ENCODE measurements at places on chromosomes 1 and 21.

GRCh38 chr1:205811660-205812059, 1.3 kb downstream of the SLC41A1 start:
- no peak for DNase-seq

- no peak for DNase-seq
Observed at GRCh38 chr1:236143104-236143948, 987 bp downstream of the GPR137B start.

DNA sequence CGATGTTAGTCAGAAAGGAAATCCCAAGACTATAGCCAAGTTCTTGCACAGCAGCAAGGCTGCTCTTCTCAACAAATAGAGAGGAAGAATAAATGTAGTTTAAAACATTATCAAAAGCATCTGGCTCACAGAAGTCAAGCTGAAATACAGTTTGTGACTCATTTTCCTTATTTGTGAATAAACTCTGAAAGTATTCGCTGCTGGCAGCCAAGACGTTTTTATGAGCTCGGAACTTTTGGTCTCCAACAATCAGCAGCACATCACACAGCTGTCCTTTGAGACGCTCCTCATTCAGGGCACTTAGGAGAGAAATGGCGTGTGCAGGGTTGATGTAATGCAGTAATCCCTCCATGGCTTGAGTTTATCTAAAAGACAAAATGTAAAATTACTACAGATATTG, 16.4 kb downstream of the ZBTB21 start:
- no peak for DNase-seq

DNA sequence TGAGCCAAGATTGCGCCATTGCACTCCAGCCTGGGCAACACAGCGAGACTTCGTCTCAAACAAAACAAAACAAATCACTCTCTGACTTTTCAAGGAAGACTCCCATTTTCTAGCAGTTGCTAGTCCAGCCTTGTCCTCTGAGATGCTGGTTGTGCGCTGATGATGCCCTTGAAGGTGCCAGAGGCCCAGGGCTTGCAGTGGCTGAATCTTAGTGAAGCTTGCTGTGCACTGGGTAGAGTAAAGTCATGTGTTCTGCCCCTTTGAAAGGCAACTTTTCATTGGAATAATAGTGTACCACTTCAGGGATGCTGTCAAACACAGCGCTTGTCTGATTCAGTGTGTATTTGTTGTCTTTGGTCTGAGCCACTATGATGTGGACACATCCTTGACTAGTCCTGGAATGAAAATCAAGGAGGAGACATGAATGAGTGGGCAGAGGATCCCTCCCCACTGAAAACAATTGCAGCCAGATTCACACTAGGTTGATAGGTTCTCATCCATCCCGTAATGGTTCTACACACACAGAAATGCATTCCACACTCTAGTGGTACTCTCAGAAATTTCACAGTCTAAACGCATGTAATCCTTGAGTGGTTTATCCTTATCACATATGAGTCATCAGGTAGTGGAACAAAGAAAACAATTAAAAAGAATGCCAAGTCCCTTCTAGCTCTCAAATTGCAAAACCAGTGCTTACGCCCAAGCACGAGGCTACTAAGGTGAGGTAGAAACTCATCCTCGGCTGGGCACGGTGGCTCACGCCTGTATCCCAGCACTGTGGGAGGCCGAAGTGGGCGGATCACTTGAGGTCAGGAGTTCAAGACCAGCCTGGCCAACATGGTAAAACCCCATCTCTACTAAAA, 17.8 kb upstream of the TDRD10 start:
- no peak for DNase-seq

DNA sequence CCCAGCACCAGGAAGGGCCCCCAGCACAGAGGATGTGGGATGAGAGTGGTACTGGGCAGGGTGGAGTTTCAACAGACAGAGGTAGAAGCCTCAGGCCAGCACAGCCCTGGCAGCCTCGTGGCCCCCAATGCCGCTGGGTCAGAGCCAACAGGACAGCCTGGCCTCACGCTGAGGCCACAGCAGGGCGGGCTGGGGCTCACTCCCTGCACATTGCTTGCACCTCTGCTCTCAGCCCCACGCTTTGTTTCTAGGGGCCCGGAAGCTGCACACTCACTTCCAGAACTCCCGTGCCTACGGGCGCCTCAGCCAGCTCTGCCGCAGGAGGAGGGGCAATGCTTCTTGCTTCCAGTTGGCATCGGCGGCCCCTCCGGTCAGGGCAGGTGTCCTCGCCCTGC, 72.9 kb downstream of the SIK1 start:
- peak; percentile 58 for DNase-seq

- DNase-seq = no peak
Observed at GRCh38 chr1:110253213-110253612, 43.1 kb downstream of the KCNC4 start.

DNA sequence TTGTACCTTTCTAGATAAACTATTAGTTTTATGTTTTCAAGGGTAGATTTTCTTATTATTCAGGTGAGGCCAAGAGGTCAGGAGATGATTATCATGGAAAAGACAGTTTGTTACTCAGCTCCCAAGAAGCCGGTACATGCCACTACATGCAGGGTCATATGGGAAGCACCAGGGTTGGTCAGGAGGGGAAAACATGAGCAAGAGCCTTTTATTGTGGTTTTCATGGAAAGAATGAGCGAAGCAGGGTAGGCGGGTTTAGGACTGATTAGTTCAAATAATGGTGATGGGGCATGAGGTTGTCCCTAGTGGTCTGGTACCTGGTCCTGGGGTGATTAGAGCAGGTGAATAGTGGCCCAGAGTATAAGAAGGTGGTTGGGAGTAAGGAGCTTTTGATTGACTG, 189.9 kb downstream of the APP start:
- DNase-seq = no peak

GRCh38 chr1:154837672-154838171, 32.4 kb downstream of the KCNN3 start:
- peak; percentile 81 for DNase-seq

DNA sequence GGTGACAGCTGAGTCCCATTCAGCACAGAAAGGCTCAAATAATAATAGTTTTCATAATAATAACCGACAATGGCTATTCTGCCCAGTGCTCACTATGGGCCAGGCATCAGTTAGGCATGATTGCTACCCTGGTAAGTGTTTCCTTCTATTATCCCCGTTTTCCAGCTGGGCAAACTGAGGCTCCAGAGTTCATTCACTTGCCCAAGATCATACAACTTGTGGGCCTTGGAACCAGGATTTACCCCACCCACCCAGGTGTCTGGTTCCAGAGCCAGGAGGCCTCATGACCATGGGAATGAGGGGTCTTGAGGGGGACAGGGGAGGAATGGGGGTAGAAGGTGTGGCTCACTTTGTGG, 518 bp downstream of the PLOD1 start:
- DNase-seq = no peak

DNA sequence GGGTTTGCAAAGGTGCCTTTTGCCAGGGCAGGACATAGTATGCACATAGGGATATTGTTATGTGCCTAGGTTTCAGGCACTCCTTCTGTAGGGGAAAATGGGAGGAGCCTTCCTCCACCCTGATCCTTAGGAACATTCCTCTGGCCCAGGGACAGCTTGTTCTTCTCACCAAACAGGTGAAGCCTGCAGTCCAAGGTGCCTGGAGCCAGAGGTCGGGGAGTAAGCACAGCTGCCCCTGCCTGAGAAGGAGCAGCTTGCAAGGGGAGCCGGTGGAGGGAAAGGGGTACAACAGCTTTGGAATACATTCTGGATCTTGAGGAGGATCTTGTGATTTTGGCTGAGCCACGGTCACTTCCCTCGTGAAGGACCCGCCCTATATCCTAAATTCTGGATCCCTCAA, 82.4 kb upstream of the CD1D start:
- DNase-seq = no peak

DNA sequence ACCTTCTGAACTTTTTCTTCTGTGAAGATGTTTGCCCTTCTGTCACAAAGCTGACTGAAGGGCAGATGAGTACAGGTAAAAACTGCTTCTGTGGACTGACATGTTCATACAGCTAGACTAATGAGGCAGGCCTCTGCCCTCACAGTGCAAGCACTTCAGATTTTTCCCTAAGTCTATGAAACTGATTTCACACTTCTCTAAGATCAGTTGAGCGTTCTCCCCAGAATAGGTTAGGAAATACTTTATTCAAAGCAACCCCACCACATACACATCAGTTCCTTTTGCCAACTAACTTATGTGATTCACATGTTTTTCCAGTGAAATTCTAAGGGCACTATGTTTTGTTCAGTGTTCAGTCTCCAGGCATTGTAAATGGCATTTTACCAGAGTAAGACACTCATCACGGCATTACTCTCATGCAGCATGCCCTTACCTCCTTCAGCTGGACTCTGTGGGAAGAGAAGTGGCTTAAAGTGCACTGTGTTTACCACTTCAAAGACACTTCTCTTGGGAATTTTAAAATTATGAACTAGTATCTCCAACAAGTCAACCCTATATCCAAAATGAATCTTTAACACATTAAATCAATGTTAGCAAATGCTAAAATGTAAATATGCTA, 5.4 kb upstream of the PSMG1 start:
- DNase-seq = no peak

- DNase-seq = peak; percentile 79
Observed at GRCh38 chr1:51234721-51235425, 1.2 kb upstream of the RNF11 start.

- peak; percentile 40 for DNase-seq
Observed at GRCh38 chr21:29121759-29122158, 8.7 kb upstream of the MAP3K7CL start.

DNA sequence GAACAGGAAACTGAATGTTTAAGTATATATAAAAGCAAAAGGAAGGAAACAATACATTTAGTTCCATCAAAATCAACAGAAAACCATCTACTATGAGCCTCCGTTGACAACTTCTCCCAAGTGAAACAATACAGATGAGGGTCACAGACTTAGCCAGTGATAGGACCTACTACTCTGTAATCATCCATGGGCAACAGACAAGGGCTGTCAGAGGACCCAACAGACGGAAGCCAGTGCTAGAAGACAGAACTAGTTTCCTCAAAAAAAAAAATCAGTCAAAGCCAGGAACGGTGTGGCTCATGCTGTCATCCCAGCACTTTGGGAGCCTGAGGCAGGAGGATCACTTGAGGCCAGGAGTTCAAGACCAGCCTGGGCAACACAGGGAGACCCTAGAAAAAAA, 20.6 kb downstream of the RERE start:
- DNase-seq = no peak

DNA sequence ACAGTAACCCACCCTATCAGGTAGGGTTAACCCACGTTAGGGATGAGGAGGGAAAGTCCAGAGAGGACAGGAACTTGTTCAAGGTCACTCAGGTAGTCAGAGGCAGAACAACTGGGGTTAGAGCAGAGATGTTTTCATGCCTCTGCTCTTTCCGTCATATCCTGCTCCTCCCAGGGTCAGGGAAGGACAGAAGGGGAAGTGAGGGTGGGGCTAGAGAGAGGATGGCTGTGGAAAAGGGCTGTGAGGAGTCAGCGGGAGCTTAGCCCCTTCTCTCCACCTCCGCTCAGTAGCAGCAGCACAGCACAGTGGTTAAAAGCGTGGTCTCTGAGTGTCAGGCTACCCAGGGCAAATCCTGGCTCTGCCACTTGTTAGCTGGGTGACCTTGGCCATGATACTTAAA, 36.5 kb downstream of the DDX20 start:
- no peak for DNase-seq

GRCh38 chr1:218480588-218481099, 135.5 kb downstream of the TGFB2 start:
- no peak for DNase-seq

DNA sequence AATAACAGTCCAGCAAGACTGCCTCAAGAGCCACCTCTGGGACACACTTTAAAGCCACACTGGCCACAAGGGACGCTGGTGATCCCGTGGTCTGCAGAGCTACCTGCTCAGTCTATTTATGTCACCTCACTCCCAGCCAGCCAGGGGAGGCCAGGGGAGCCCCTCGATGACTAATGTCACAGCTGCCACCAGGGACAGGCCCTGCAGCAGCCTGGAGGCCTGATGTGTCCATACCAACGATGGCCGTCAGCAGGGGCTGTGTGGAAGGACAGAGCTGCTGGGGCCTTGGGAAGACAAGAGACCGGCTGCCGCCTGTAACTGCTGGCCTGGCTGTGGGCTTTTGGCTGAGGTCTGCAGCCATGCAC, 71.0 kb downstream of the SIK1 start:
- DNase-seq = peak; percentile 66

Measured in GM06990 (cell line).